ENCODE measurements at places on chromosomes 12 and 14.

GRCh38 chr12:85951823-85952222 lies 77.7 kb downstream of the NTS start:
- peak; percentile 55 for DNase-seq

DNA sequence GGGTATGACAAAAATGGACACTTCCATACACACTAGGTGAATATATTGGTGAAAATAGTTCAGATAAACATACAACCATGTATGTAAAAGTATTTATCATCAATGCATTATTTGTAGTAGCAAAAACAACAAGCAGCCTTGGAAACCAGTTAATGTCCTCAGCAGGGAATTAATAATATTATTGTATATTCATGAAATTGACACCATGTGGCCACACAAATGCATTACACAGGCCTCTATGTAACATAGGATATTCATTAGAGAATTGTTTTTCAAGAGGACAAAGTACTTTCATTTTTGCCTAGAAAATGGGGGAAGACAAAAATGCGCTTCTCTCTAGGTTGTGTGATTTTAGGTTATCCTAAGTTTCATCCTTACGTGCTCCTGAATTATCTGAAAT lies 24.3 kb downstream of the SPRING1 start:
- DNase-seq = no peak

DNA sequence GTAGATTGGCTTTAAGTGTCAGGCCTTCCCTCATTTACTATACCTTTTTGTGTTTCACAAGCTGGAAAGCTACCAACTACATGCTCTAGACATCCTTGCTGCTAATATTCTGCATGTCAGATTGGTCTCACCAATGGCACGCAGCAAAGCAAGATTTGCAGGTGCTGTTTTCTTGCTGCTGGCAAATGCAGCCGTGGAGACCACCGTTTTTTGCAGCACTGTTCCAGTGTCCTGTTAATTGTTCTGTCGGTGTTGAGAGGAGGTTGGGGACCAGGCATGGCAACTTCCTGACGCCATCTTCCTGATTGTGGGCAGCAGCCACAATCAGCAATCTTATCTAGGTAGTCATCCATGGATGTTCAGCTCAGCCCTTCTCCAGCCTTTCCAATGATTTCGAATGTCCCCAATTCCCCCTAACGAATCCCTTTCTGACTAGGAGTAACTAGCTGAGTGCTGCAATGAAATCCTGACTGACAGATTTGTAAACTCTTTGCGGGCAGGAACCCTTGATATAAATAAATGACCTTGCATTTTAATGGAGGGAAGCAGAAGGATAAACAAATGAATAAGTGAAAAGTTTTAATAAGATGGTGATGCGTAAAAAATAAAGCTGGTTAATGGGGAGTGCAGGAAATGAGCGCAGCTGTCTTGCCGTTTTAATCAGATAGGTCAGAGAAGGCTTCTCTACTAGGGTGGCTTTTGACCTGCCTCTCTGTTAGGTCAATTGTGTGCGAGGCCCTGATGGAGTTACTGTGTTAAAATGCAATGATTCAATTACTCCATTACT lies 574 bp upstream of the CRADD start:
- no peak for DNase-seq

- DNase-seq = no peak
Measured at GRCh38 chr12:65845751-65846537, 21.7 kb downstream of the HMGA2 start.

GRCh38 chr12:41510470-41510869 lies 322.4 kb downstream of the PDZRN4 start:
- no peak for DNase-seq

DNA sequence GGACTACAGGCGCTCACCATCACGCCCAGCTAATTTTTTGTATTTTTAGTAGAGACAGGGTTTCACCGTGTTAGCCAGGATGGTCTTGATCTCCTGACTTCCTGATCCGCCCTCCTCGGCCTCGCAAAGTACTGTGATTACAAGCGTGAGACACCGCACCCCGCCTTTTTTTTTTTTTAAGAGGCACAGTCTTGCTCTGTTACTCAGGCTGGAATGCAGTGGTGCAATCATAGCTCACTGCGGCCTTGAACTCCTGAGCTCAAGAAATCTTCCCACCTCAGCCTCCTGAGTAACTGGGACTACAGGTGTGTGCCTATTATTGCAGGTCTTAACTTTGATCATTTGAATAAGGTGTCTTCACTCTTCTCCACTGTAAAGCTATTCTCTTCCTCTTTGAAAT lies 5.3 kb upstream of the GLTP start:
- DNase-seq = no peak

- DNase-seq = no peak
Measured at GRCh38 chr12:11786638-11787365, 137.3 kb downstream of the ETV6 start.

DNA sequence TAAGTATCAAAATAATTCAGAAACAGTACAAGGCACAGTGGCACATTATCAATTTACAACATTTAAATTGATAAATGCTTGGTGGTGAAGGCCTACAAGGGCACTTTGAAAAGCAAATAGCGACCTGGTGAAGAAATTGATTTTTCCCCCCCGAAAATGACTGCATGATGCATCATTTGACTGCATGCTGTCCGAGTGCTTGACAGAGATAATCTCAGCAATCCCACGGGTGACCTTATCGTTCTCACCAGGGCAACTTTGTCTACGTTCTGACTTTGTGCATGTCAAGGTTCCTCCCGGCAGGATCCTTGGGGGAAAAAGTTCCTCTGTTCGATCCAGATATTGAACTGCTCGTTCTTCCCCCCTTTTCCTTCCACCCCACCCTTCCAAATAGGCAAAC lies 384.8 kb downstream of the EGLN3 start:
- DNase-seq = no peak

GRCh38 chr12:26273811-26274210 lies 78.4 kb downstream of the SSPN start:
- no peak for DNase-seq

- DNase-seq = peak; percentile 2
Measured at GRCh38 chr12:56900583-56900982, 33.6 kb downstream of the SDR9C7 start.

DNA sequence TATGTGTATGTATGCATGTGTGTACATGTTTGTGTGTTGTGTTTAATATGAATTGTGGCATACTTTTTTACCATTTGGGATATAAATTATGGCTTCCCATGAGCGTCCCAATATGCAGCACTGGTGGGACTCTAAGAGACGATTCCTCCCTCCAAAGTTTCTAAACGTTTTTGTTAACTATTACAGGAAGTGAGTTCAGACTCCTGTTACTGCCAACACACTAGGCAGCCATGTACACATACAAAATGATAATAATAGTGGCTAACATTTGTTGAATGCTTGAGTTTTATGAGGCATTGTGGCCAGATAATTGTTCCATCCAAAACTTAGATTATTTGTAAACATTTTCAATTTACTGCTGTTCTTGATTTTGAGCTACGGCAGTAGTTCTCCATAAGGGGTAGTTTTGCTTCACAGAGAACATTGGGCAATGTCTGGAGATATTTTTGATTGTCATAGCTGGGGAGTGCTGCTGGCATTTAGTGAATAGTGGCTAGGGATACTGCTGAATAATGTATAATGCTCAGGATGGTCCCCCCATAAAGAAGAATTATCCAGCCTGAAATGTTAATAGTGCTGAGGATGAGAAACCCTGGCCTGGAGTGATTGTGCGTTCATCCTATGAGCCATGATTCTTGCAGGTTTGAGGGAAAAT lies 45.1 kb downstream of the ARID2 start:
- no peak for DNase-seq

DNA sequence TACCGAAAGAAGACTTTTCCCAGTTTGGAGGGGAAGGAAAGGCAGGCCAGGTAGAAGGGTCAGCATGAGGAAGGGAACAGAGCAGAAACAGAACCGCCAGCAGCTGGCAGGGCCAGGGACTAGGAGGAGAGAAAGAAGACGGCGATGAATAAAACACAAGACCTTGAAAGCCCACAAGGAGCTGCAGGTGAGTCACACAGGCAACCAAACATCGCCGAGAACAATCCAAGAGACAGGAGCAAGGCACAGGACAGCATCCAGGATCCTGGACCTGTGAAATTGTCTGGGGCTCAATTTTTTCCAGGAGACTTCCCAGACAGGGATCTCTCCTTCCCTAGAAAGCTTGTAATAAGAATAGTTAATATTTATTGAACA lies 47.3 kb downstream of the NUAK1 start:
- no peak for DNase-seq

DNA sequence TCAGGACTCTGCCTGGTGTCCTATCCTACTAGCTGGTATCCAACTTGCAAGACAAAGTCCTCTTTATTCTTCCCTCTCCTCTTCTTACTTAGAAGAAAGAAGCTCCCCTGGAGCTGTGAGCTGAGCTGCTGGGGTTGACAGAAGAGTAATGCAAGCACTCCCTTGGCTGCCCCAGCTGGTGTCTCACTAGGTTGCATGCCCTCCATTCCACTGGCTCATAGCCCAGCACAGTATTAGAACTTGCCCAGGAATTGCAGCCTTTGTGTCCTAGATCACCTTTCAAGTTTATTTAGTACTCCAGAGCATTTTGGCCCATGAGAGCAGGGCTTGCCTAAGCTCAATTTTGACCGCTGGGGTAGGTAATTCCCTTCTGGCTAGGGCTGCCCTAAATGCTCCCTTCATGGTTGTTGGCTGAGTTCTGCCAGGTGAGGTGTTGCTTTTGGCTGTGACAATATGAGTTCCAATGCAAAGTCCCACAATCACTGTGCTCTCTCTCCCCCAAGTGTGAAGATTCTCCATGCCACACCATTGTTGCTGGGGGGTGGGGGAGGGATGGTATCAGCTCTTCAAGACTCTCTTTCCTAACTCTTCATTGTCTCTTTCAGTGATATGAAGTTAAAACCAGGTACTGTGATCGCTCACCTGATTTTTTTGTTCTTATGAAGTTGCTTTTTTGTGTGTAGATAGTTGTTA lies 317.4 kb upstream of the DDHD1 start:
- peak; percentile 83 for DNase-seq

DNA sequence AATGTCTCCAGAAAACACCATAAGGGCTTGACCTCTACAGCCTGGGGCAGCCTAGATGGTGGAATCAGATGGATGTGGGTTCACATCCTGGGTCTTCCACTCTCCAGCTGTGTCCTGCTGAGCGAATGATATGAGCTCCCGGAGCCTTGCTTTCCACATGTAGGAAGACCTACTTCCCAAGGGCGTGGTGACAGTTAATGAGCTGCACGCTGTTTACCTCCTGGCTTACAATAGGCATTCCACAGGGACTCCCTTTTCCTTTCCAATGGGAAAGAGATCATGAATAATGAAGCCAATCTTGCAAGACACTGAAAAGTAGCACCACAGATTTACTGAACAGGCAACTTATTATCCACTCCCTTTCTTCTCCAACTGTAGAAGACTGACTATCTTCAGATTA lies 46.1 kb downstream of the TMTC1 start:
- no peak for DNase-seq

DNA sequence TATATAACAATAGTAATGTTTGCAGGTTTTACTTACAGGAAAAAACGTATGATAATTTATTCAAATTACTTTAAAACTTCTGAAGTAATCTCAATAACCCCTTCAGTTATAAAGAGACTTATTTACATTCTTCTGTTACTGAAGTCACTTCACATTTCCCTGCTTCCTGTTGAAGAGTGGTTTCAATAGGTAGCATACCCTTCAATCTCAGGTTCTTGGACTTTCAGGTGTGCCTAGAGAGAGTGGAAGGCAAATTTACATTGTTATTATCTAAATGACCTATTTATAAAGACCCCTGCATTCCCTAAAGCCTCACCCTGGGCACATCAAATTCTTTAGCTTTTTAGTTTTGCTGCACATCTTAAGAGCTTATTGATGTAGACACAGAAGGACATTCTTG lies 137.6 kb upstream of the AEBP2 start:
- DNase-seq = no peak

DNA sequence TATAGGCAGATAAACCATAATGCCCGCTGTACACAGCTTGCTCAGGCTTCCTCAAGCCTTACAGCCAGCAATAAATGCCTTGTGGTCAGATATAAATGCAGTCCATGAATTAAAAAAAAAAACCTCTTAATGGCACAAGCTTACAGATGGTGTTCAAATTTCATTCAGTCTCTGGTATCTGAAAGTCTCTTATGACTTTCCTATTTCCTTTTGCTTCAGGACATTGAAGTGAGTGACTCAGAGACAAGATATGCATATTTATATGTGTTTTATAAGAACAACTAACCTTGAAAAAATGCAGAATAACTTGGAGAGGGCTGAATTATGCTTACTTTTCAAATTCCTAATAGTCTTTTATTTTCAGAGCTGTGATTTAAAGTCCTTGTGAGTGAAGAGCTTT lies 426.9 kb upstream of the MIS18BP1 start:
- peak; percentile 56 for DNase-seq

DNA sequence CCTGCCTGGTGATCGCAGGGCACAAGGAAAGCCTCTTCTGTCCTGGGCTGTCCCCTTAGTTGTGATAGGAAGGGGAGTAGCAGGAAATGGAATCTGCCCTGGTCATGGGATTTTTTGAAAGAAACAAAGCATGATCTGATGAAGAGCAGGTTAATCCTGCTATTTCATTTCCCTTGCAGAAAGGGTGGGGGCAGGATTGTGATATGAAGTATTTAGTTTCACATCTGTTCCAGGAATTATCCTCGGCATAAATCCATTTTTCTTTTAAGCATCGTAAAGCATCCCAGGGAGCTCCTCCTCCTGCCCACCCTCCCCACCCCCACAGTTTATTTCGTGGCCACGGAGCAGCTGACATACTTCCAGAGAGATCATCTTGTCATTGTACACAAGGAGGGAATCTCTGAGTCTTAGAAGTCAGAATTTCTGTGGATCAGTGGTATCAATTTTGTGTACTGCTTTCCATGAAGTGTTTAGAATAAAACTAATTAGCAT lies 53.1 kb downstream of the TGFB3 start:
- DNase-seq = peak; percentile 24

GRCh38 chr12:60494244-60494643 lies 898.4 kb downstream of the SLC16A7 start:
- peak; percentile 82 for DNase-seq

GRCh38 chr12:65968359-65968758 lies 144.1 kb downstream of the HMGA2 start:
- no peak for DNase-seq

DNA sequence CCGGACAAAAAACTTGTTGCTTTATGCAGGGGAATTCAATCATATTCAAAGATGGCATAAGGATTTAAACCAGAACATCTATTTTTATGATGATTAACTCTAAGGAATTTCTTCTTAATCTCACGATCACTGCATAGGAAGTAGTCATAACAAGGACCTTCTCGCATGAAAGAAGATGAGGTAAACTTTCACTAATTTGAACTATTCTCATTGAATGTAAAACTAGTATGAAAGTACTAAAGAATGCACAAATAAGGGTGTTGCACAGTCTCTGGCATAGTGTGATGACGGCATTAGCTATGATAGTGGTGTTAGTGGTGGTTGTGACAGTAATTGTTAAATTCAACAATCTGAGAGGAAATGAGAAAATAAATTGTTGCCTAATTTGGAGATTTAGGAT lies 280.0 kb downstream of the SLC6A15 start:
- DNase-seq = peak; percentile 71

- DNase-seq = no peak
Measured at GRCh38 chr14:79630288-79630960, 580.9 kb downstream of the DIO2 start.

GRCh38 chr14:32494609-32495434 lies 165.7 kb downstream of the AKAP6 start:
- DNase-seq = no peak

- peak; percentile 34 for DNase-seq
Measured at GRCh38 chr14:26820138-26820537, 222.3 kb upstream of the NOVA1 start.

GRCh38 chr12:104571328-104571727 lies 114.6 kb downstream of the CHST11 start:
- DNase-seq = no peak

GRCh38 chr12:38711054-38711453 lies 194.3 kb downstream of the CPNE8 start:
- no peak for DNase-seq

Data from adipocyte (in vitro differentiated cells).